ENCODE measurements at places on chromosomes 2 and 18.

DNA sequence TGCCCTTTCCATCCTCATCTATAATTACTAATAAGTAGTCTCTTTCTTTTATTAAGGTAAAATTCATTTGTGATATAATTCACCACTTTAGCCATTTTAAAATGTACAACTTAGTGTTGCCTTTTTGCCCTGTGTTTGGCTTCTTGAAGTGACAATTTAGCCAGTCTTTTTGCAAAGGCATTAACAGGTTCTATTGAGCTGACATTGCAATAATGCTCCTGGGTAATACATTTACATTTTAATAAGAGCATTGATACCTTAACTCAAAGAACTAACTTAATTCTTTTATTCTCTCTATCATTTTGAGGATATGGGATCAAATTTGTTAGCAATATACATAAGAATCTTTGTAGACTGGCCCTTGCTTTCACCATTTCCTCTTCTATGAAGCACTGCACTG is 242.3 kb downstream of the LRRTM1 start:
- DNase-seq = no peak

DNA sequence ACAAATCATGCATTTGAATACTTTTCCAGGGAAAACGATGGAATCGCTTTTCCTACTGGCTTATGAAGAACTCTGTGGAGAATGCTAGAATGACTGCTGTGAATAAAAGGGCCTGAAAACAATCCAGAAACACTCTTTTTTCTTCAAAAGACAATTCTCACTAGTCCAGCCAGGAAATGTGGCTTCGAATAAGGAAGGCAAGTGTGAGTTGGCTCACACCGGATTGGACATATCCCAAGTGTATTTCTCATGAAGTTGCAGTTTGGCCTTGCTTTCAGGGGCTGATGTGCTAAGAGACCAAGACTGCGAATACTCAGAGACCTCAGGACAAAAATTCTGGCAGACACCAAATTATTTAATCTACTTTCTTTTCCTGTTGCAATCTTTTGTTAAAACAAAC is 54.1 kb downstream of the FIGN start:
- no peak for DNase-seq

DNA sequence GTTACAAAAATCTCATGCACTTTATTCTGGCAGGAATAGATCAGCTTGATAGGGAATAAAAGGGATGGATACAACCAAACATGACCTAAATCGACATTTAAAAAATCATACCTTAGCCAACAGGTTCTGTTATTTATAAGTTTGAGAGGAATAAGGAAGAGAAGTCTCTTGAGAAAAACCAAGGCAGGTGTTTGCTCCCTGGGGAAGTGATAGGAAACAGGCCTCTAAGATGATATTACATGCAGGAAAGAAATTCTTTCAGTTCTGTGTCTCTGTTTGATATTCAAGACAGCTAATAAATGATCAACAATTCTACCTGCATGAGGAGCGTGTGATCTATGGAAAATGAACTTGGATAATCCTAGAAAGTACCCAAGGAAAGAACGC is 184.8 kb upstream of the ZEB2 start:
- no peak for DNase-seq

DNA sequence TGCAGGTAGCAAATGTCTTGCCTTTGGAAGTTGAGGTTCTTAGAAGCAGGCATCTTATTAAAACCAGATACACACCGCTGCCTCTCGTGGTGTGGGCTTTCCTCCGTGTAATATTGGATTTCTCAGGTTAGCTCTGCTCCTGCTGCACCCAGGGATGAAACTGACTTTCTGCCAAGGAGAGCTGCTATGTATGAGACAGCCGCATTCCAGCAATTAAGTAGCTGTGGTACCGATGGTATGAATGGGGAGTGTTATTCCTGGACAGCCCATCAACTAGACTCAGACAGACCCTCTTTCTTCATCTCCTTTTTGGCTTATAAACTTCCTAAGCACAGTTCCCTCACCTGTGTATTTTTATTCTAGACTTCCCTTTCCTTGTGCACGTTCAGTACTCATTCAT is 6.8 kb upstream of the EHD3 start:
- no peak for DNase-seq

GRCh38 chr2:215841175-215841816 is 172.1 kb downstream of the MREG start:
- no peak for DNase-seq

DNA sequence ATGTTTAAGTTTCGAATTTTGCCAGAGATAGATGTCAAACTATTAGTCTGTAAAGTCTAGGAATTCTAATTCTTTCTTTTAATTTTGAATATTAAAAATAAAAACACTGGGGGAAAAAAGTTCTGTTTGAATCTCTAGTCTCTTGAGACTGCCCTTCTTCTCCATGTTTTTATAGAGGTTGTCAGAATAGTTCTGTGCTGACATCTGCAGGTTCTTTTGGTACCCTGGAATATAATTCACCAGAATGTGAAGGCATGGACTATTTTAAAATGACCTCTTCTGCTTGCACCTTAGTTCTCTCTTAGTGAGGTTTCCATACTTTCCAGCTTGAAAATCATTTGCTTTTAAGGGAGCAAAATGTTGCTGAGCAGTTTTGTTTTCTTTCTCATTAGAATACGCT is 121.0 kb upstream of the MSTN start:
- DNase-seq = no peak

- no peak for DNase-seq
Observed at GRCh38 chr18:66990909-66991308, 387.0 kb upstream of the CDH19 start.

- no peak for DNase-seq
Observed at GRCh38 chr2:151979694-151980093, 119.2 kb downstream of the CACNB4 start.

GRCh38 chr2:197310271-197310985 is at the start of gene ANKRD44:
Gene ANKRD44 (minus strand): TSS chr2:197310780. CDS start chr2:197310604, 176 bp downstream.
- DNase-seq = peak; percentile 83

DNA sequence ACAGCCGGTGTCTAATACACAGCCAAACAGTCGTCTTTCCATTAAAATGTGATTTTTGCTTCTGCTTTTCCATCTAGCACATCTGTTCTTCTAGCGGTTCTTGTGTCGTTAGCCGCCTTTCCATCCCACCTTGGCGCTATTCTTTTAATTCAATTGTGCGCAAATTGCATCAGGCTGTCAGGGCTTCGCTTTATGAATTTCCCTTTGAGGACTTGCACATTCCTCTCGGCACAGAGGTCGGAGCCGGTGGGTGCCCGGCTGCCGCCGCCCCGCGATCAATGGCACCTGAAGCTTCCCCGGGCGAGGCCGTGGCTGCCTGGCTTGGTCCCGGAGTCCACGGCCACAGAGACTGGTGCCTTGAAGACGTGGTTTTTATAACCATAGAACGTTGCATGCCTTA is 33.9 kb upstream of the TSPYL6 start:
- no peak for DNase-seq

DNA sequence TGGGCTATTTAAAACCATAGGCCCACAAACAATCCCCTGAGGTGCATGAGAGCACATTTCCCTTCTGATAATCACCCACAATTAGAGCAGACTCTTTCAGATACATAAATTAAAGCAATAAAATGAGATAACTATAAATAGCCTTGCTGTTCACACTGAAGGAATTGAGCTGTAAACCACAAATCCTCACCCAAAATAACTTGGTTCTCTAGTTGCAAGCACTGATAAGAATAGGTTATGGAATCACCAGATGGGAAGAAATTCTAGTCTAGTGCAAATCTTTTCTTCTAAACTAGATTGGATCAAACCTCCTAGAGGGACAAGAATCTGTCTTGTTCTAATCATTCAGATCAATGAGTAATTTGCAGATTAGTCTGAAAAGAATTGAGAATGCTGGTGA is 64.6 kb downstream of the NAB1 start:
- no peak for DNase-seq

- no peak for DNase-seq
Observed at GRCh38 chr2:36819095-36819711, 122.7 kb downstream of the VIT start.

GRCh38 chr2:202172439-202173211 is 65.8 kb downstream of the SUMO1 start:
- peak; percentile 75 for DNase-seq

DNA sequence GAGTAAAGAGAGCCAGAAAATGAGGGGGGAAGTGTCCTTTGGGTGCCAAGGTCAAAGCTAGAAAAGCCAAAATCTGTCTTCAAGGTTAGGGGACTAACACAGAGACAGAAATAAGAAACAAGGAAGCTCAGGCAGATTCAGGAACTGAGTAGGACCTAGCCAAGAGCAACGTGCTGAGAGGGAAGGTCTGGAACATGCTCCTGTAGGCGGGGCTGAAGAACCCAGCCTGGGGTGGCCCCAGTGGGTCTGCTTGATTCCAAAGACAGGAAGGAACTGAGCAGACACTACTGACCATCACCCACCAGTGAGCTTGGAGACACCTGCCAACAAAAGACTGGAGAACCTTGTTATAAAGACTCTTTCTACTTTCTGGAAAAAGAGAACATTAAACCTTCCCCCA is 105.1 kb downstream of the SP3 start:
- DNase-seq = peak; percentile 62

DNA sequence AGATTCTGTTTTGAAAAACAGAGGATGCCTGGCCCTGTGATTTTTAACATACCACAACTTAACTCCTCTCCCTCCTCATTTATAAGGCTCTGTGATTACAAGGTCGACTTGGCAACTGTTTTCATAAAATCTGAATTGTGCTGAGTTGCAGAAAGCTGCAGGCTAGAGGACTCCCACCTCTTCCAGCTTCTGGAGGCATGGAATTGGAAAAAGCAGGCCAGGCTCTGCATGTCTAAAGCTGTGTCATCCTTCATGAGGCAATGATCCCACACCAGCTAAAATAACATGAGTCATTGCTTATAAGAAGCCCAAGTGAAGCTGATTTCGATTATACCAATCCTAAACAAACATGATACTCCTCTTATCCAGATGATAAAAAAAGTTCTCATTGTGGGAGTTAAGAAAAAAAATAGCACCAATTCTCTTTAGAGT is 11.7 kb downstream of the ARHGAP28 start:
- no peak for DNase-seq

DNA sequence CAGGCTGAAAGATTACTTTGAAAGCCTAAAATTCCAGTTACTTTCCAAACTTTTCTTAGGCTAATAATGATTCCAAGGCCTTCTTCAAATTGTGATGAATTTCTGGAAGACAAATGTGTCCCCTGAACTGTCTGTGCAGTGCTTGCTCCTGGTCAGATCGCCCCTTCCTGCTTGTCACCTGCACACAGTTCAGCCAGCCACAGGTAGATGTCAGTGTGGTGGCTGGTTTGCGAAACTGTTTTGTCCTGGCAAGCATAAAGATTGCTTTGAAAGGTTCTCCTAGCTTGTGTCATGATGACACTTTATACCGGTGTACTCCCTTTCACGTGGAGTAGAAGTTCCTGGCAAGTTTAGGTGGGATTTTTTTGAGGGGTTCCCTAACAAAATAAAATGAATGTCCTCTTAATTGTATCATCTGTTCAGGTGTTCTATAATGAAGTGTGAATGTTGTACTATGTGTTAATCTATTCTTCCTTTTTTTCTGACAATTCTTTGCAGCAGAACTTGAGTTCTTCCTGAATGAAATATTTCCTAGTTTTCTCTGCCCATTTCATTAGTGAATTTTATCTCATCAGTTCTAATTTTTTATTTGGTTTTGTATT is 298.8 kb downstream of the ZNF407 start:
- DNase-seq = no peak

- no peak for DNase-seq
Observed at GRCh38 chr2:200757399-200757798, 54.3 kb upstream of the BZW1 start.

DNA sequence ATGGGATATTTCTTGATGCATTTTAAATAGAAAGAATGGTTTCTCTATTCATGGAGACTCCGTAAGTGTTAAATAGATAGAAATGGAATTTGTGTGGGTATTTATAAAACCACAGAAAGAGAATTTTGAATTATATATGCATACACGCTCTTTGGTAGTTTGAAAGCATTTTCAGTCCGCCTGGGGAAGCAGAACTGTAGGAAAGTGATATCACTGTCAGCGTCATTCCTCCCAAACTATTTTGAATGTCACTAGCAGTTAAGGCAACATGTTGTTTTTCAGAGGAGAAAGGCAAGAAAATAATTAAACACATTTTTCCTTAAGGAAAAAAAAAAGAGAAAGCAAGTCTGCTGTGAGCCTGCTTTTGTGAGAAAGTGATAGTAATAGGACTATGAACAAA is 8.7 kb upstream of the ERMN start:
- no peak for DNase-seq

GRCh38 chr2:85308896-85309555 is 18.8 kb downstream of the TGOLN2 start:
- no peak for DNase-seq

DNA sequence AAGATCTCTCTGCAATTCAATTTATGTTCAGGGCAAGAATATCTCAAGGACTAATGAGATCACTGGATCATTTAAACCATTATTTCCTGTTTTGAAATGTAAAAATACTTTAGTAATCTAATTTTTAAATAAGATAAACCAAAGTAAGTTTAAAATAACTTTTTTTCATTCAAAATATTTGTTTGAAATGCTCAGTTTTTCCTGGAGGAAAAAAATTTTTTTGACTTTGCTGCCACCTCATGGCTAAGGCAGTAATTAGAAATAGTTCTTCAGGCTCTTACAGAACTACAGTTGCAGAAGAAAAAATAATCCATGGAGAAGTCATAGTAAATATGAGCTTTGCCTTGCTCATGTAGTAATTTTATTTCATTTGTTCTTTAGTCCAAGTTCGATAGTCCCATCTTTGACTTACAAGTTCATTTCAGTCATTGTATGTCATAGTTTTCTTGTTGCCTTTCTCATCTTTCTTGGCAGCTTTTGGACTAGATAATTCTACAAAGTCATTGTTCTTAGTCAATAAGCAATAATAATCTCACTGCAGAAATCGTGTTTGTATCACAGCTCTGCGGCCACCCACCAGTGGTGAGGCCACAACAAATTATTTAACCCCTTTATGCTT is 127.4 kb downstream of the DPP4 start:
- peak; percentile 44 for DNase-seq

DNA sequence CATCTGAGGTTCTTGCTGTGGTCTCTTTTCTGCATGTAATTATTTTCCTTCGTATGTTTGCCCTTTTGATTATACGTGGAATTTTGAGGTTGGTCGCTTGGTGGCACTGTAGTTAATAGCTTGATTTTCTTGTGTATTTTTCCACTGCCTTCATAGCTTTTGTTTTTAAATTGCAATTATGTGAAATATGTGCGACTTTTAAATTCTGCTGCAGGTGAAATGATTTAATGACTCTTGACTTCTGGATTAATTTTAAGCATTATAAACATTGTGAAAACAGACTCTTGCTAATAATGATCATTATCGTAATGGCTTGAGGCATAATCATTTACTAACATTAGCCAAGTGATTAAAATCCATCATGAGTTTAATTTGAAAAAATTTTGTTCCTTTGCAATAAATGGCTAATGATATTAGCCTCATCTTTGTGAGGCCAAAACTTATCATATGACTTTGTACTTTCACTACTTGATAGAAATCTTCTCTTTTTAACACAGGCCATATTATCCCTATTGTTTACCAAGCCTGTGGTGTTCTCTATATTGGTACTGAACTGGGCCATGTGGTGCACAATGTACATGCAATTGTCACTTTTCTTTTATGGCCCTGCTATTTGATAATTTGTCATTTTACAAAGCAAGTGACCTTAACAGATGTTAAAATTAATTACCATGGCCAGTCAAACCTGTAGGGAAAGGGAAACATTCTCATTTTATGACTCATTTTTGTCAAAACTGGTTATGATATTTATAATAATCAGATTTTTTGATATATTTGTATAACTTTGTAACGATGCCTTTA is 62.8 kb upstream of the NEUROD1 start:
- DNase-seq = peak; percentile 61

- no peak for DNase-seq
Observed at GRCh38 chr2:27250652-27251379, 12.0 kb downstream of the SLC30A3 start.

- DNase-seq = no peak
Observed at GRCh38 chr2:11850082-11850481, 103.7 kb downstream of the LPIN1 start.
